Glutamatergic neuron (in vitro differentiated cells): ENCODE measurements at places on chromosomes 16 and 17. TPM values are rescaled to one million over a fixed set of nuclear protein-coding genes. Genes with fewer than 3 reads are reported as not detected.
A peak's percentile ranks its signal among the peaks of the same experiment; 100 is the strongest.

The EFNB3 gene
- total RNA-seq: 17.9 TPM

GRCh38 chr16:75053791-75054555 lies 55.1 kb downstream of the ZNRF1 start:
- no peak for DNase-seq

GRCh38 chr17:62627219-62627903 lies at the start of gene MRC2:
MRC2 (plus strand) TSS chr17:62627670; CDS start chr17:62627803, 133 bp downstream.
- DNase-seq: peak; percentile 76

GRCh38 chr17:81803728-81804558 lies at the start of gene GCGR:
GCGR (plus strand) TSS chr17:81804150; CDS start chr17:81809019, 4,869 bp downstream.
- no peak for DNase-seq

The ADAM11 gene
- total RNA-seq: 396 TPM

The ZNF598 gene
- 90.4 TPM for total RNA-seq

GRCh38 chr17:15239491-15239890 lies 25.6 kb downstream of the PMP22 start:
- no peak for DNase-seq

GRCh38 chr16:28326881-28327610 lies 34.7 kb downstream of the SBK1 start:
- peak; percentile 89 for DNase-seq

DNA sequence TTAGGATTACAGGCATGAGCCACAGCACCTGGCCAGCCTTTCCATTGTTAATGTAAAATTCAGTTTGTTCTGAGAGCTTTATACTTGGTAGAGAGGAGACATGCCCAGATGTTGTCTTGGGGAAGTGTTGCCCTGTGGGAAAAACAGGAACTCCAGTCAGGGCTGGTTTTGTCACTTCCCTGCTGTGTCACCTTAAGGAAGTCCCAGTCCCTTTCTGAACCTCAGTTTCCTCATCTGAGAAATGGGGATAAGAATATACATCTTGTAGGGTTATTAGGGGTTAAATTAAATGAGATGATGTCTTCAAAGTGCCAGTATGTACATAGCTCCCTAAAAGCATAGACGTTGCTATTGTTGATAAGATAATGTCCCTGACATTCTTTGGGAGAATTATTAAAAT lies 25.3 kb downstream of the CLEC16A start:
- no peak for DNase-seq

DNA sequence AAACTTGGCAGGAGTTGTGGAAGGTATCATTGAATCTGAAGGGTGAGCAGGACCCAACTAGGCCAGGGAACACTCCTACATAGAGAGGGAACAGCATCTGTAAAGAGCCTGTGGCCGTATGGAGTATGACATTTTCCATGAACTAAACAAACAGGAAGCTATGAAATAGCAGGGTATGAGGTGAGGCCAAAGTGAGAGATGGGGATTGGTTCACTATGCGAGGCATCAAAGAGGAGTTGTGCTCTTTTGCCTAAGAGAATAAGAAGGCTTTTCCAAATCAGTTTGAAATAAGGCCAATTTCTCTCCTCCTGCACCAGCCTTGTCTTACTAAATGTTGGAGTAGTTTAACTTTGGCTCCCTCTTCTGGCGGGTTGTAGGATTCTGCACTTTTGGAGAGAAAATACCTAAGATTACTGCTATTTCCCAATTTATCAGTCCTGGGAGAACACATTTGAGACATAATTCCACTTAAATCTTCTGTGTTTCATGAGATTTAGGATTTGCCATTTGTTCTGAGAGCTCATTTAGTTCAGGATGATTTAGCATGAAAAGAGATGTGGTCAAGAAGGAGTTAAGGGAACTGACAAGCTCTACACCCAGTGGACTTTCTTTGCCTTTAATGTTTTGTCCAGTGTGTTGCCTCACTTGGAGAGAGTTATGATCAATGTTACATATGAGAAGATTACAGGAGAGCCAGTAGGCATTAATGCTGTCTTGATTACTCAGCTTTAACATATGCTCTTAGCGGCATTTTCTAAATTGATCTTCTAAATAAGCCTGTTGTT lies 55.4 kb downstream of the TNRC6C start:
- DNase-seq: peak; percentile 31

- DNase-seq: no peak
Measured at GRCh38 chr16:75787440-75787839, 61.1 kb upstream of the CPHXL start.

GRCh38 chr16:86942151-86943051 lies 364.1 kb downstream of the FOXL1 start:
- DNase-seq: no peak

- DNase-seq: no peak
Measured at GRCh38 chr16:57624044-57624688, 4.3 kb upstream of the ADGRG1 start.

DNA sequence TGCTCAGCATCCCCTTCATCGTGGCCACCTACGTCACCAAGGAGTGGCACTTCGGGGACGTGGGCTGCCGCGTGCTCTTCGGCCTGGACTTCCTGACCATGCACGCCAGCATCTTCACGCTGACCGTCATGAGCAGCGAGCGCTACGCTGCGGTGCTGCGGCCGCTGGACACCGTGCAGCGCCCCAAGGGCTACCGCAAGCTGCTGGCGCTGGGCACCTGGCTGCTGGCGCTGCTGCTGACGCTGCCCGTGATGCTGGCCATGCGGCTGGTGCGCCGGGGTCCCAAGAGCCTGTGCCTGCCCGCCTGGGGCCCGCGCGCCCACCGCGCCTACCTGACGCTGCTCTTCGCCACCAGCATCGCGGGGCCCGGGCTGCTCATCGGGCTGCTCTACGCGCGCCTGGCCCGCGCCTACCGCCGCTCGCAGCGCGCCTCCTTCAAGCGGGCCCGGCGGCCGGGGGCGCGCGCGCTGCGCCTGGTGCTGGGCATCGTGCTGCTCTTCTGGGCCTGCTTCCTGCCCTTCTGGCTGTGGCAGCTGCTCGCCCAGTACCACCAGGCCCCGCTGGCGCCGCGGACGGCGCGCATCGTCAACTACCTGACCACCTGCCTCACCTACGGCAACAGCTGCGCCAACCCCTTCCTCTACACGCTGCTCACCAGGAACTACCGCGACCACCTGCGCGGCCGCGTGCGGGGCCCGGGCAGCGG lies 3.2 kb downstream of the UTS2R start:
- no peak for DNase-seq
